Fibroblast of skin of right quadriceps (primary cell): ENCODE measurements at places on chromosomes 7 and 10.

- DNase-seq: no peak
These were observed 50.4 kb upstream of the NFE2L3 start for GRCh38 chr7:26101361-26102151.

- no peak for DNase-seq
These were observed 3.3 kb upstream of the OR2F2 start for GRCh38 chr7:143931739-143932138.

DNA sequence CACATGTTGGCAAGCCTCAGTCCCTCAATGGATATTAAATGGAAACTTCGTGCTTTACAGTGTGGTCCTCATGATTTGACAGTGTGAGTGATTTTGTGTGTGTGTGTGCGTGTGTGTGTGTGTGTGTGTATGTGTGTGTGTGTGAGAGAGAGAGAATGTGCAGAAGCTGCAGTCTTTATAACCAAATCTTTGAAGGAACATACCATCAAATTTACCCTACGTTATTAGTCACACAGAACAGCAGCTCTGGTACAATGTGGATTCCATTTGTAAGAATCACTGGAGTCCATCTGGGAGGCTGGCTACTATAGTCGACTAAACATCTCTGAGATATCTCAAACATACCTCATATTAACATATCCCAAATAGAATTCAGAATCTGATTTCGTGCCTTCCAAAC, 928.0 kb upstream of the POT1 start:
- DNase-seq: peak; percentile 2

GRCh38 chr7:155315977-155316376, 18.3 kb downstream of the INSIG1 start:
- no peak for DNase-seq

DNA sequence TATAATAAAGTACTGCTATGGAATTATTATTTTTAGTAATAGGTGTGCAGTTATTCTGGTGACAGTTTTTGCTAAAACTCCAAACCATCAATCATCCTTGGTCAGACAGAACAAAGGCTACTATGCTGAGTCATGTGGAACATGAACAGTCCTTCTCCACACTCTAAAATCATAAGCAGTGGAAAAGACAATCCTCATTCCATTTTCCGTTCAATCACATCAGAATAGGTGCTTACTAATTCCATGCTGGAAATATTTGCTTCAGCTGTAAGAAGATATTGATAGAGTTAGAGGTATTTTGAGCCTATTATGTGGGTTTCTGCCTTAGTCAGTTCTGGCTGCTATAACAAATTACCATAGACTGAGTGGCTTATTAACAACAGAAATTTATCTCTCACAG, 82.9 kb downstream of the FAM13C start:
- no peak for DNase-seq

DNA sequence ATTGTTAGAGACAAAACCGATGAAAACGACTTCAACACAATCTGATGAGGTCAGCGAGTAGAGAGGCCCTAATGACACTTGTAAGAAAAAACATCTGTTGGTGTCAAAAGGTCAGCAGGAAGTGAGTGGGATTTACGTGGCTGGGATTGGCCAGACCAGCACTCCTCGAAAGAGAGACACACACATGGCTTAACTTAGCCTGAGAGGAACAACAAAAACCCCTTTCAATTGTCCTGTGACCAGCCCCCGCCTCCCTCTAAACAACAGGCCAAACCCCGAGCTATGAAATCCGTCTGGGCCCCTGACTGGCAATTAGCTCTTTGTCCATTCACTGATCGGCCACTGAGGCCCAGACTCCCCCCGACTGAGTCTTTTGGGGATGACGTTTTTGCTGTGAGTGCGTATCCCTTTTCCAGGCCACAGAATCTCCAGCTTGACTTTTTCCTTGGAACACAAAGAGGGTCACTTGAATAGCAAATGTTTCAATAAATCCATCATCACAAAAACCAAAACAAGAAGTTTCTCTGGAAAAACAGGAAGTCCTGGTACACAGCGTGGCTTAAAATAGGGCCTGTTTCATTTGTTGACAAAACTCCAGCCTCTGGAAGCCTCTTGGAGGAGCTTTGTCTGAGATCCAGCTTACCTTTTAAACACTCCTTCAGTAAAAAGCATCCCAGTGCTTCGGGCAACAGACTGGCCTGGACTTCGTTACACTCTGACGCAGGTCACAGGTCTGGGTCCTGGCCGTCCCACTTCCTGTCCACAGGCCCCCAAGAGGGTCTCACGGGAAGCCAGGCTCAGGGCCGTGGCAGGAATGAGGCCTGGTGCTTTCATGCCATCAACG, 103.0 kb downstream of the CTBP2 start:
- DNase-seq: peak; percentile 82

- DNase-seq: no peak
These were observed 5.1 kb downstream of the DPY19L1 start for GRCh38 chr7:35032166-35032565.

DNA sequence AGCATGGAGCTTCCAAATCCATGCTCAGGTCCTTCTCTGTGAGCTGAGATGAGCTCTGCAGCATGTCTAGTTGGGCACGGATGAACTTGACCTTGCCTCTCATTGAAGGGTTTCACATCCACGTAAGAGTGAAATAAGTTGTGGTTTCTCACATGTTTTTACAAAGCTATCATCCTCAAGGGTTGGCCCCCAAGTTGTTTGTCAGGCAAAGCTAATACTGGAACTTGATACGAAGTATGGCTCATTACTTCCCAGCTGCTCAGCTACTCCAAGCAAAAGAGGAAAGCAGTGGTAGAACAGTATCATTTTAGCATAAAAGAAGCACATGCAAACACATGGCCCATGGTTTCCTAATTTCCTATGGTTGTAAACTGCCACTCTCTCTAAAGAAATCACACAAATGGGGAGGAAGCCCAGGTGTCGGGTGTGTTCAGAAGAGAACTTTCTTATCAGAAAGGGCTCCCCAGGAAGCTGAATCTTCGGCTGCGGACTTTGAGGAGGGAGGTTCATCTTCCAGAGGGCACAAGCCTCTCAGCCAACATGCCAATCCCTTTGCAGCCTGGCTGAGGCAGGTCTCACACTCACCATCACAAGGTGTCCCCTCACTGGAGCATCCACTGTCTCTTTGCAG, 45.3 kb downstream of the PDLIM1 start:
- DNase-seq: no peak

DNA sequence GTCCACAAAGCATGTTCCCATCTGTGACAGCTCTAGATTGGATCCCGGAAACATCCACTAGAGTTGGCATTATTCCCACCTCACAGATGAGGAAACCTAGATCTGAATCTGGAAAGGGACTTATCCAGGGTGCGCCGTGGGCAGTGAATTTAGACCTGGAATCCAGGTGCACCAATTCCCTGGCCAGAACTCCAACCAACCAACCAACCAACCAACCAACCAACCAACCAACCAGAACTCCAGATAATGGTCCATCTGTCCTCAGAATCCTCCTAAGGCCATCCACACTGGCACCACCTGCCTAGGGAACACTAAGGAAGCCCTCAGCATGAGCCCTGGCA, 42.0 kb upstream of the ZMIZ1 start:
- DNase-seq: no peak

- DNase-seq: no peak
These were observed 70.0 kb downstream of the CHRM2 start for GRCh38 chr7:136938476-136938875.

- DNase-seq: no peak
These were observed 189.9 kb downstream of the TCERG1L start for GRCh38 chr10:131121511-131122035.

GRCh38 chr10:88165849-88166271, 302.4 kb downstream of the PTEN start:
- DNase-seq: peak; percentile 92

DNA sequence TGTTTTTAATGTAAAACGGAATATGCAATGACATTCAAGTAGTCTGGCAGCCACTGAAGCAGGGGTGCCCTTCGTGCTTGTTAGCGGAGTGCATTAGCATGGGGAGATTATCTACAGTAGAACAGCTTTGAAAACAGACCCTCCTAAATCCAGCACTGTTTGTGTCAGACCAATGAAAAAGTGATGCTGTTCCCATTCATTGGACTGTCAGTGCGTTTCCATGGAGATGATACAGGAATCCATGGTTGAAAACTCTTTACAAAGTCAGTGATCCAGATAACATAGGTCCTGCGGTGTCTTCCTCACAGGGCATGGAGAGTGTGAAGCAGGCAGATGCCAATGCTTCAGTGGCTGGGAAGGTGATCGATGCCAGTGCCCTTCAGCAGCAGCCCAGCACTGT, 73.6 kb downstream of the ITGB8 start:
- no peak for DNase-seq

DNA sequence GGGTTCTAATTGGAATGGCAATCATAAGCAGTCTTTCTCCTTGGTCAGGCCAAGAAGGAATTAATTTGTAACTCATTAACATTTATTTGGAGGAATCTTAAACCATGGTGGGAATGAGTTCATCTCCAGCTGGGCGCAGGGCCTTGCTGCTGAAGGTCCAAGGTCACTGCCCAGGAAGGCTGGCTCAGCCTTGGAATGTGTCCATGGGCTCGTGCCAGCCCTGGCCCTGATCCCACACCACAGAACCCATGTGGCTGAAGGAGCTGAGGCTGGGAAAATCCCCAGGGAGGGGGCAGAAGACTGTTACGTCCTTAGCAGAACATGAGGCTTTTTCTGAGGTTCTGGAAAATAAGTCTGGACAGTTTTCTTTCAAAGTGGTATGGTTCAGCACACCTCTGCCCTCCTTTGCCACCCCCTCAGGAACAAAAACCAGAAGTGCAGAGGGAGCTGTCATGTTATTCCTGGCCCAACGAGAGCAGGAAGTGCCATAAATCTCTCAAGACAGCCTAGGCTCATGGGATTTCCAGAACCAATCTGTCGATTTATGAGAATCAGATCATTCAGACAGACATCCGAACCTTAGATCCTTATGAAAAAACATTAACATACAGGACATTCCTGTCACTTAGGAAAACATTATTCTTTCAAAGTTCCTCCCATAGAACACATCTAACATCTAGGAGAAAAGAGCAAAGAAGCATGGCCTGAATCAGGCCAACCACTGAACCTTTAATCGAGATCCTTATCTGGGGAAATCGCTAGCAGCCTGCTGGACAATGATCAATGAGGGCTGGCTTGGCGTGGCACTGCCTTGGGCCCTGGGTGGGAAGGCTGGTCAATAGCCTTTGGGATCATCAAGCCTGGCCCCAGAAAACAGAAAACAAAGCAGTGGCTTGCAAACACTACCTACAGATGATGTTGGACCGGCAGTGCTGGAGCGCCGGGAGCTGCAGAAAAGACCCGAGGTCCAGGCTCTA, 134.3 kb downstream of the TAX1BP1 start:
- DNase-seq: peak; percentile 29

DNA sequence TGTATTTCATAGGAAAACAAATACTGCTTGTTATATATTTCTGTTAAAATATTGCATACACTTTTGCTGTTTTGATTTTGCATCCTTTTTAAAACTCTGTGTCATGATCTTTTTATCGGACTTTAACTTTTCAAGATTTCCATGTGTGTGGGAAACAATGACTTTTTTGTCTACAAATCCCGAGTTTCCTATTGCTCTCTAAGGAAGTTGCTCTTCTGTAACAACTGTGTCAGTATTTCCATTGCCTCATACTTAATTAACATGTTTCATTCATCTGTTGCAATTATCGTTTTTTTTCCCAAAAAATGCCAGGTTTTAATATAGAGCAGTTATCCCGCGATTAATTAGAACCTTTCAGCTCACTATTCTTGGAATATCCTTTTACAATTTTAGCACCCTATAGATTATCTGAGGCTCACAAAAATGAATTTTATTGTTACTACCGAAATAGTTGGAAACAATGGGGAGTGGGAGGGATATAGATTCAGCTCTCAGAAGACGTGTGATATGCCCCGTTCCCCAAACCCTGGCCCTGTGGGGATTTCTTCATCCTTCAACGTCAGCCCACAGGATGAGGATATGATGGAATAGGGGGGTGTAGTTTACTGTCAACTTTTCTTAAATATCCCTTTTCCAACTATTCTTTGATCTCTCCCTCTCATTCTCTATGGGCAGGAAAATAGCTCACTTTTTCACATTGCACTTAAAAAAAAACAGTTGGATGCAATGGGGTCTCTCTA, 297.6 kb upstream of the IGFBP3 start:
- DNase-seq: no peak

DNA sequence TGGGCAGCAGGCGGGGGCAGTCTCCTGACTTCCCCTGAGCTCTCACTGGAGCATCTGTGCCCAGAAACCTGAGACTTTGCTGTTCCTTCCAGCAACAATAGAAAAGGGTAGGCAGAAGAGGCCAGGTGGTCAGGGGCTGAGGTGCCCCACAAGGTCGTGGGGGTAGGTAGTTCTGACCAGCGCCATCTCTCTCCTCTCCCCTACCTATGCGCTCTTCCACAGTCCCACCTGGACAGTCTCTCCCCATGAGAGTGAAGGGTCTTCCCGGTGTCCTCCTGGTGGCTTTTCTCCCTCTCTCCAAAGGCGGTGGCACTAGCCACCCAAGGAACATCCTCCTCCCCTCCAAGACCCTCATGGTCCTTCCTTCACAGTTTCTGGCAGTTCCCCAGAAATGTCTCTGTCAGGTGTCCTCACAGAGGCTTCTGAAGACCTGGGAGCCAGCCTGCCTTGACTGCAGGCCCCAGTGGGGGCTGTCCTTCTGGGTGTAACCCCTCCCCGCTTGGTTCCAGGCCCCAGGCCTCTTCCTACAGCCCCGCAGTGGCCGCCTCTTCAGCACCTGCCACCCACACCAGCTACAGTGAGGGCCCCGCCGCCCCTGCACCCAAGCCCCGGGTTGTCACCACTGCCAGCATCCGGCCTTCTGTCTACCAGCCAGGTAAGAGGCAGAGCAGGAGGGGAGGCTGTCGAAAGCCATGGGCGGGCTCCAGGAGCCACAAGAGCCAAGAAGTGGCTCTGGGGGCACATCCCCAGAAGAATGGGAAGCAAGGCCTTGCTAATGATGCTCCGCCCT, 41.3 kb downstream of the LDB3 start:
- DNase-seq: no peak

GRCh38 chr10:102408728-102409603, 9.6 kb downstream of the PSD start:
- DNase-seq: peak; percentile 45

DNA sequence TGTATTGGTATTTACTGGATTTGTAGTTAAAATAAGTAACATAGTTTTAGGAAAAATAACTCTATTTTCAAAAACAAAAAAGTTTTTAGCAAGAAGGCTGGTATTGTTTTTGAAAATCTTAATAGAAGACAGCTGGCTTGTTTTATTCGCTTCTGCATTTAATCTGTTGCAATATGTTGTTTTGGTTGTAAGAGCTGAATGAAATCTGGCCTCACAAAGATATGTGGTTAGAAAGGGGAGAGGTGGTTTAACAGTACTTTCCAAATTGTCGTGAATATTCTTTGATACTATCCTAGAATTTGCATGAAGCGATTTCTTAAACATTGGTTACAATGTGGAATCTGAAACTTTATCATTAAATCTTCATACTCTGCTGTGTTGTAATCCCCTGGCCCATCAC, 355.9 kb upstream of the FZD8 start:
- no peak for DNase-seq
